ENCODE measurements at places on chromosomes 1 and 21.

- no peak for DNase-seq
Observed at GRCh38 chr1:36966242-36966641, 68.1 kb downstream of the GRIK3 start.

GRCh38 chr1:209650454-209650853 lies 1.8 kb downstream of the LAMB3 start:
- DNase-seq, result no peak

DNA sequence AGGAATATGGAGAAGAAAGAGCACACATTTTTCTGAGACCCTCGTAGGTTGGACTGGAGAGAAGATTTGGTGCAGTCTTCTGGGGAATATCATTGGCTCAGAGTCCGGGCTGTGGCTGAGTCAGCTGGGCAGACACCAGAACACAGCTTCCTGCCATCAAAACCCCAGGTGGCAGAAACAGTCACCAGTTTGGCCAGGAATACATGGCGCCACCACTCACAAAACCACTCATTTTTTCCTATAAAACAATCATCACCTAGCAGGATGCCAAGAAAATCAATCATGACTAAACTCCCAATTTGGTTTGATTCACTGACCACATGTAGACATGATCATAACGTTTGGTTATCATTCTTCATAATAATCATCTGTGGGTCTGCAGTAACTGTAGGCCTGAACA lies 178.1 kb upstream of the PBX1 start:
- DNase-seq, result no peak

GRCh38 chr1:42419126-42419821 lies 36.5 kb downstream of the ZMYND12 start:
- no peak for DNase-seq

- no peak for DNase-seq
Observed at GRCh38 chr1:167416506-167416905, 101.8 kb downstream of the CD247 start.

DNA sequence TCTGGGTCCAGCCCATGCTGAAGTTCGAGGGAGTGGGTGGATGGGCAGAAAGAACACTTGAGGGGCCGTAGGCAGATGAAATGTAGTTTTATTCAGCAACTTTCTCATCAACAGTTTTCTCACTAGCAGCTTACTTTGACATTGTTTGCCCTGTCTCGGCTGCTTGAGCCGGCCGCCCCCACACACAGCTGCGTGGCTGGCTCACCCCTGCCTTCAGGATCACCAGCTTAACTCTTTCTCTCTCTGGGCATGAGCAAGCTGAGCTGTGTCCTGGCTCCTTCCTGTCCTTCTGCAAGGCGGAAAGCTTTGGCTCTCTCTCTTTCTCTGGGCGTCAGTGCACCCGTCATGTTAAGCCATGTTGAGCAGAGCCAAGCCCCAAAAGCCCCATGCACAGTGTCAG lies 104.4 kb upstream of the GNG12 start:
- no peak for DNase-seq

- DNase-seq, result no peak
Observed at GRCh38 chr1:11132563-11133293, 33.1 kb upstream of the EXOSC10 start.

- no peak for DNase-seq
Observed at GRCh38 chr1:162134646-162135045, 65.2 kb downstream of the NOS1AP start.

GRCh38 chr1:27632387-27633297 lies 2.3 kb downstream of the FGR start:
- DNase-seq, result no peak

- no peak for DNase-seq
Observed at GRCh38 chr1:51241119-51241518, 5.0 kb downstream of the RNF11 start.

- no peak for DNase-seq
Observed at GRCh38 chr1:188514917-188515316, 1686.2 kb downstream of the PLA2G4A start.

GRCh38 chr21:44418876-44419230 lies 36.5 kb upstream of the LRRC3 start:
- DNase-seq, result no peak

- no peak for DNase-seq
Observed at GRCh38 chr1:88089961-88090360, 594.1 kb upstream of the PKN2 start.

DNA sequence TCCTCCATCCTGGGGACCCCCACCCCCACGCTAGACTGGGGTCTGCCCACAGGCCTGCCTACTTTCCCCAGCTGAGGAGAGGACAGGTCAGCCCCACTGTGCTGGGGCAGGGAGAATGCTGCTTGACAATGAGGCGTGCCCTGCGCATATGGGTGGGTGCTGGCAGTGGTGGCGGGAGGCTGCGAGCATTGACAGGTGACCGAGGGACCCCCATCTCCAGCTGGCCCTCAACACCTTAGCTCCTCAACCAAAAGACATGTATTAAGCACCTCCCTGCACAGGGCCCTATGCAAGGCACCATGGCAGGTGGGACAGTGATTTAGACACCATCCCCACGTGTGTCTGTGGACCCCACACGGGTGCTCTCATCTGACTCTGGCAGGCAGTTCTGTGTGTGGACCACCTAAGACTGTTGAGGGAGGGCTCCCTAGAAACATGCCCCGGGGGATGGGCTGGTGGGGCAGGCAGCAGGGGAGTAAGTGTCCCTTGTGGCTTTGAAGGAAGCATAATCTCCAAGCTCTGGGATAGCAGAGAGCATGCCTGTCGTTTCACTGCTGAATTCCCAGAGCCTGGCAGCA lies 18.4 kb upstream of the ALX3 start:
- no peak for DNase-seq

GRCh38 chr1:15835741-15836510 lies 11.6 kb upstream of the SPEN start:
- peak; percentile 99 for DNase-seq

DNA sequence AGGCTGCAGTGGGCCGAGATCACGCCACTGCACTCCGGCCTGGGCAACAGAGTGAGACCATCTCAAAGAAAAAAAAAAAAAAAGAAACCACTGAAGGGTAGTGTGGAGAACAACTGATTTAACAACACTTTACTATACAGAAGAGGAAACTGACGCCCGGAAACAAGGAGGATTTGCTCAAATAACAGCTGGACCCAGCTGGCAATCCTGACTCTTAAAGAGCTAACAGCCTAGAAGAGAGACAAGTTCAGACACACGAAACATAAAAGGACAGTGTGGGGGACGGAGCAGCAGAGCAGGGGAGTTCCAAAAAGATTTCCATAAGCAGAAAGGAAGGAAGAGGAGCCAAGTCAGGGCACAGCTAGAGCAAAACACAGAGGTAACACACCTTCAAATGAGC lies 4.4 kb downstream of the ECHDC2 start:
- no peak for DNase-seq

DNA sequence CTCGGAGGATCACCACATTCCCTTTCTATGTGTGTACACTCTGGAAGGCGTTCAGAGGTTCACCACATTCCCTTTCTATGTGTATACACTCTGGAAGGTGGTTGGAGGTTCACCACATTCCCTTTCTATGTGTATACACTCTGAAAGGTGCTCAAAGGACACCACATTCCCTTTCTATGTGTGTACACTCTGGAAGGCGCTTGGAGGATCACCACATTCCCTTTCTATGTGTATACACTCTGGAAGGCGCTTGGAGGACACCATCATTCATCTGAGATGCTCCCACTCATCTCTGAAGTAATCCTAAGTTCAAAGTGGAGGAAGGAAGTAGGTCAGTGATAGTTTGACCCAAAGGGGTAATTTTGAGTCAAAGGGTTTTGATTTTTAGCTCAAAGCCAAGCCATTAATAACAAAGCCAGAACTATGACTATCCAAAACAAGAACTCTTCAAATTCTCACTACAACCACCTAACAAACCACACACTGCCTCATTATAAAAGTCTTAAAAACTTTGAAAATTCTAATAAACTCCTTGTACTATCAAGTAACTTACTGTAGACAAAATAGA lies 32.9 kb downstream of the NRIP1 start:
- DNase-seq, result no peak

GRCh38 chr1:236160540-236161127 lies 18.3 kb downstream of the GPR137B start:
- DNase-seq, result no peak

Data from prostate gland (tissue), 2 donors.